Stimulated activated CD8-positive, alpha-beta memory T cell treated with anti-CD3 and anti-CD28 coated beads, Interleukin-7, amount 100 ng/mL, for 1 hour (primary cell): ENCODE measurements at places on chromosomes 5 and 9.

- no peak for DNase-seq
These were observed 11.6 kb upstream of the SFXN1 start for GRCh38 chr5:175466700-175467318.

- no peak for DNase-seq
These were observed 50.7 kb downstream of the DBH start for GRCh38 chr9:133686642-133687575.

GRCh38 chr9:109721001-109721400 is 59.0 kb upstream of the PALM2AKAP2 start:
- DNase-seq: no peak

- DNase-seq: no peak
These were observed 2.9 kb upstream of the TGFBI start for GRCh38 chr5:136025900-136026299.

DNA sequence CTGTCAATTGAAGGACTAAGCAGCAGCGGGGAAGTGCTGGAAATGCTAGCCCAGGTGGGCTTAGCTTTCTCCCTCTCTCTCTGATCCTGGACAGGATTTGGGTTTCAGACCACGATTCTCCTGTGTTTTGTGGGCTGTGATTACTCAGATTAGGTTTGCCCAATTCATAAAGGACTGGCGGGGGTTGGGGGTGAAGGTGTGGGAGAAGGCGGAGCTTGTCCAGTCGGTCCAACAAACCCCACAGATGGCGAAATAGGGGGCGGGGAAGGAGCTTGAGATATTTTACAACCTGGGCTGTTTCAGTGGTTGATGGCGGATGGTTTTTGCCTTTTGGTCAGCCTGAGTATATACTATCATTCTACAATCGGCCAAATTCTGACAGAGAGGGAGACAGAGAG is 35.2 kb downstream of the PCDHAC2 start:
- DNase-seq: no peak

GRCh38 chr5:77003246-77003645 is 27.0 kb upstream of the AGGF1 start:
- DNase-seq: no peak

- no peak for DNase-seq
These were observed 498.1 kb upstream of the TNC start for GRCh38 chr9:115615821-115616665.

GRCh38 chr9:26163931-26164330 is 485.7 kb upstream of the TUSC1 start:
- no peak for DNase-seq

- no peak for DNase-seq
These were observed 98.9 kb downstream of the CSNK1G3 start for GRCh38 chr5:123610665-123611405.

DNA sequence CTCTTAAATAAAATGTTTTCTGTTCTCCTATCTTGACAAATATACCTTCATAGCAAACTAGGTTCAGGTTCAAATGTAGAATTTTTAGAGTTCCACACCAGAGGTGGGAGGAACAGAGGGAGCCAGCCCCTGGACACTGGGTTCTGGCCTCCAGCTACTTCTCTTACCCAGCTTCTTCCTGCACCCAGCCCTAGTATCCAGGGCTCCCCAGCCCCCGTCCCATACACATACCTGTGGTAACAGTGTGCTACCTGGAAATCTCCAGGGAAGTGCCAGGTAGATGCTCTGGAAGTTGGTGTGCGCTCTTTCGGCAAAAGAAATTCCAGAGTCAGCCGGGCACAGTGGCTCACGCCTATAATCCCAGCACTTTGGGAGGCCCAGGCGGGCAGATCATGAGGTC is 33.9 kb upstream of the IL6ST start:
- DNase-seq: no peak

GRCh38 chr5:148926207-148926606 is 99.8 kb downstream of the ADRB2 start:
- DNase-seq: no peak

DNA sequence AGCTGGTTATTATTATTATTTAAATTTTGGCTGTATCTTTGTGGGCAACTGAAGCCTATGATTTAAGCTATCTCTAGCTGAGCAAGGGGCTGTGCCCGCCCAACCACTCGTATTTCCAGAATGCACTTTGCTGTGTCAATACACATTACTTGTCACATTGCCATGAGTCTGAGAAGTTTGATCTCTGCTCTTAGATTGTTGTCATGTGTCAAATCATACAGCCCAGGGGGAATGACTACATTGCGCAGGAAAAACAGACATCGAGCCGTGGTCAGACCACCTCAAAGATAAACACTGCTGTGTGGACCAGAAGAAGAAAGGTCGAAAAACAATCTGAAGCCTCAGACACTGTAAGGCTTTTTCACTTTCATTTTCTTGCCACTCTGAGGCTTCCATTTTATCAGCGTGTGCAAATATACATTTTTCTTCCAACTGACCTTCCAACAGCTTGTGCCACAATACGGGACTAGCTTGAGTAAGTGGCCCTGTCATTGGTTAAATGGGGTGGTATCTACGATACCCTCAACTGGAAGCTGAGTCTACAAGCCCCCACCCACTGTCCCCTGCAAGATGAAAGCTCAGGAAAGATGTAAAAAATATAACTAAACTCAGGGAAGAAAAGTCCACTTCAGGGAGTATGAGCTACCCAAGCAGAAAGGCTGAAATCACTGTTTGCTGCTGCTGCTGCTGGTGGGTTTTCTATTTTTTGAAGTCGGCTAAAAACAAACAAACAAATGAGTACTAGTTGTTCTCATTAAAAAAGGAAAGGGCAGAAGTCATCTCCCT is 603.0 kb downstream of the BNC2 start:
- DNase-seq: no peak

- no peak for DNase-seq
These were observed 27.0 kb downstream of the GRIN3A start for GRCh38 chr9:101711330-101711941.

GRCh38 chr5:133519191-133519590 is 93.2 kb downstream of the FSTL4 start:
- no peak for DNase-seq

- no peak for DNase-seq
These were observed 8.0 kb downstream of the MAP1B start for GRCh38 chr5:72115296-72115695.

GRCh38 chr9:26371236-26371635 is 521.4 kb downstream of the CAAP1 start:
- DNase-seq: no peak

GRCh38 chr5:164002628-164003027 is 497.2 kb downstream of the MAT2B start:
- DNase-seq: no peak

- DNase-seq: no peak
These were observed 18.5 kb downstream of the COL15A1 start for GRCh38 chr9:98962181-98962560.

- no peak for DNase-seq
These were observed 53.1 kb downstream of the PDCD1LG2 start for GRCh38 chr9:5563417-5563815.

DNA sequence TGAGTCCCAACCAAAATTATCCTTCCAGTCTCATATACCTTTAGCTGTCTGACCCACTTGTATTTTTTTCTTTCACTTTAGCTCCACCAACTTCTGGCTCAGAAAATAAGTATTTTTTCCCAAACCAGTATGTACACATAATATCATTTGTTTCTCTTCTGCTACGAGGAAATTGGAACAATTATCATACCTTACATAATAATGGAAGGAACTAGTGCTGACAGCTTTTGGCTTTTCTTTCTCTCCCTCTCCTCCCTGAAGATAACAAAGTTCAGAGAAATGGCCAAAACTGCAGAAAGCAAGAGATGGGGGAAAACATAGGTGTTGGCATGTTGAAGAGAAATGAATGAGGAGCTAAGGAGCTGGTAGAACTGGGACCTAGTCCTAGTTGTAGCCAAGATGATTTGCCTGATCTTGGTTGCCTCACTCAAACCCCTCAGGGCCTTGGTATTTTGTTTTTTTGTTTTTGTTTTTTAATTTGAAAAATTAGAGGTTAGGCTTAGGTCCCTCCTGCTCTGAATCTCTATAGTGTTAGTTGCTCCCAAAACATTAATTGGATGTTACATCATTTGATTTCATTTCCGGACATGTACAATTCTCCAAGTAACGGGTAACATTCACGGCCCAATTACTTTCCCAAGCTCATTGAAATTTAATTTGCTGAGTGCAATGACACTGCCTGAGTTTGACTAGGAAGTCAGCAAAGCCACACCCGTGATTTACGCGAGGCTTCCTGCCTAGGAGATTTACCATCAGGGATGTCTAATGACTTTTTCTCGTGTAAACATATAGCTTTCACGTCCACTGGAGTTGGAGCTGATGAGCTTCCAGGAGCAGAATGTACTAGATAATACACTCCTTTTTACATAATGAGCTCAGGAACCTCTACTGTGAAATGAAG is 291.6 kb downstream of the TLE1 start:
- DNase-seq: no peak

DNA sequence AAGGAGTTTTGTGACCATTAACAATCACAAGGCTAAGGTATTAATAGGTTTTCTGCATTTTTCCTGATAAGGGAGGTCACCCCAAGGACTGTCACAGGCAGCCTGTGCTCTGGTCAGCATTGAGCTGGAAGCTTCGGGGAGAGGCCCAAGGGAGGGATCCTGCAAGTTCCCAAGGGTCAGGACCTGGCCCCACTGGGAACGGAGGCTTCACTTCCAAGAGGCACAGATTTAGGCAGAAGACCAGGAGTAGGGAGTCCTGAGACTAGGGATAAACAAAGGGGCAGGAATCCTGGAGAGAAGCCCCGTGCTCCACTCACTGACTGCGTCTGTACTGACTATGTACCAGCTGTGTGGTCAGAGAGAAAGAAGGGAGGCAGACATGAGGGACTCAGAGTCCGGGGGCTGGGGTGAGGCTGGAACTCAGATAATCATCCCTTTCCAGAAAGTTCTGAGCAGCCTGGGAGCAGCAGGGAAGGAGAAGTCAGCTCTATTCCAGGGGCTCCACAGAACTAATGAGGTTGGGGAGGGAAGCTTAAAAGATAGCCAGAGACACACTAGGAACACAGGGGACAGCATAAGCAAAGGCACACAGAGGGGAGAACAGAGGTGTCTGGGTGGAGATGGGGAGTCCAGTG is 37.8 kb downstream of the B4GALT1 start:
- no peak for DNase-seq

DNA sequence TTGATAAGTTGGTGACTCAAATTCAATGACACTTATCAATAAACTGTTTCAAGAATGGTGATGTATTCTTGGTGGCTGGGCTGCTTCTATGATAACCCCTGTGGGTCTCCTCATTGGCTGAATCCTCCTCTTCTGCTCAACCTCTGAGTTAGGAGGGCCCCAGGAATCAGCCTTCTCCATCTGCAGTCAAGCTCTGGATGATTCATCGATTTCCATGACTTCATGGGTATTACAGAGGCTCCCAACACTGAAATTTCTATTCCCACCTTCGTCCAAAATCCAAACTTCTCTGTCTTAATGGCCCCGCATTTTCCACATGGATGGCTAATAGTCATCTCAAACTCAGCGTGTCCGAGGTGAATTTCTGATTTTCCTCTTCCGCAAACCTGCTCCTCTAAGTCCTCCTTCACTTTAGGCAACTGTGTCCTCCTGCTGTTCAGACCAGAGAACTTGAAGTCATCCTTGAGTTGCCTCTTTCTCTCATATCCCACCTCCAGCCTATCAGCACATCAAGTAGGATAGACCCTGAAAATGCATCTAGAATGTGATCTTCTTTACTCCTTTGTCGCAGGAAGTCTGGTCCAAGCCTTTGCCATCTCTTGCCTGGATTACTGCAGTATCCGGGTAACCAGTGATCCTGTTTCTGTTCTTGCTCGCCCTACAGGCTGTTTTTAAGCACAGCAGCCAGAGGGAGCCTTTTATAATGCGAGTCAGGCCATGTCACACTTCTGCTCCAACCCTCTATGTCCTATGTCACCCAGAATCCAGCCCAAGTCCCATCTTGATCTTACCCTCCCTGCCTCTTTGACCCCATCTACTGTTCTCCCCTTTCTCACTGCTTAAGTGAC is 41.4 kb upstream of the IL7R start:
- DNase-seq: no peak

- DNase-seq: no peak
These were observed 96.5 kb downstream of the PRRT1B start for GRCh38 chr9:131641618-131642495.

GRCh38 chr9:137299938-137300337 is 2.1 kb downstream of the NRARP start:
- no peak for DNase-seq

DNA sequence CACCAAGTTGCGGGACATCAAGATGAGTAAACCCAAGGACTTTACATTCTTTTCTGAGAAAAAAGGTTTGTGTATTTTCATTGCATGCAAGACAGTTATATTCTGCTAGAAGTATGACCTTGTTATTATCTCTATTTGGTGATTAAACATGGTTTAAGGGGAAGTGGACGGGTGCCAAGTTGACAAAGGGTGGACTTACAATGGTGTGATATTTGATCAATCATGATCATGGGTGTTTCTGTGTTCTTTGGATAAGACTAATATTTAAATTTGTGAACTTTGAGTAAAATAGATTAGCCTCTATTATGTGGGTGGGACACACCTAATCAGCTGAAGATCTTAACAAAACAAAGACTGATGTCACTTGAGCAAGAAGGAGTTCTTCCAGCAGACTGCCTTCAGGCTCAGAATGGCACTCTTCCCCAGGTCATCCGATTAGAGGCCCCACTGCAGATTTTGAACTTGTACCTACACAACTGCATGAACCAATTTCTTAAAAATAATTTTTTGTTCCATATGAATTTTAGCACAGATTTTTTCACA is 782.9 kb downstream of the CDH12 start:
- DNase-seq: no peak

GRCh38 chr5:175353926-175354325 is 90.1 kb downstream of the DRD1 start:
- DNase-seq: no peak

GRCh38 chr5:82591021-82591515 is 312.9 kb upstream of the RPS23 start:
- DNase-seq: no peak

DNA sequence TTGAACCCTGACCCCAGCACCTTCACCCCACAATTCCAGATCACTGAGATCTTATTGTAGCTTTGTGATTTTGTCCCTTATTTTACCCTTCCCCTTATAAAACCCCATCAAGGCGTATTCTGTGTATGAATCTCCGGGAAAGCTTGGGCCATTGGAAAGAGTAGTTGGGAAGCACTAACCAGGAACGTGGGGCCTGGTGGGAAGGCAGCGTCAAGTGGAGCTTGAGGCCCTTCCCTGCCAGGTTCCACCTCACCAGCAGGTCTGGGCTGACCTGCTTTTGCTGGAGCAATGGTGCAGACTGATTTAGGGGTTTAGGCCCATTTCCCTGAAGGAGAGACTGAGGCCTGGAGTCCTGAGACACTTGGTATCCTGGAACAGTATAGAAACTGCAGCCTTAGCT is 9.3 kb downstream of the PHF2 start:
- no peak for DNase-seq

- DNase-seq: no peak
These were observed 176.7 kb upstream of the ADAMTSL1 start for GRCh38 chr9:18297056-18297841.

GRCh38 chr5:108919591-108920326 is 172.1 kb downstream of the FER start:
- DNase-seq: no peak
